ENCODE measurements at places on chromosomes 12 and 14.

DNA sequence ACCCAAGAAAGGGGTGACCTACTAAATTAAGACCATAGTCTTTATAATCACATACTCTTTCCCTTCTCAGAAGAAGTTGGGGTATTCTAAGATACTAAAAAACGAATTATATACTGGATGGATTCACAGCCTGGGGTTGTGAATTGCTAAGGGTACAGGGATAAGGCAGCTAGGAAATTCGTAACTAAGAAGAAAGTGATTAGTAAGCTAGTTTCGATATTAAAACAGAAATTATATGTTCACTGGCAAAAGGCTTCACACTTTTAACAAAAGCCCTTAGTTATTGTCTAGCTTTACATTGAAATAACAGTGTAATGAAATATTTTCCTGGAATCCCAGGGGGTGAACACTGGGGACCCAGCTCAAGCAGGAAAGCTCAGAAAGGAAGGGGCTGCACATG is 35.5 kb upstream of the DYRK2 start:
- no peak for DNase-seq

DNA sequence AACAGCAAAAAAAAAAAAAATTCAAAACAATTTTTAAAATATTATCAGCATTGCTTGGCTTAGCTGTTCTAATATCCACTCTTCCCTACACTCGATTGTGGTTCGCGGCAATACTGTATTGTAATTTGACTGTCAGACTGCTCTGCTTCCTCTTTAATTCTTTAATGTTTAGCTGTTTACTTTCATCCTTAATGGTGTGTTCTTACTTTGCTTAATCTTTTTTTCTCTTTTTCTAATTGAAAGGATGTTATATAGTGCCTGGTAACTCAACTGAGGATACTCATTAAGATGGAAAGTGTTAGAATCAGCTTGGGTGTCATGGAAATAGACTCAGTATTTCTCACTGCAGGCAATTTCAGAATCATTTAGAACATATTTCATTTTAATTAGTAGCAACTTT is 2.0 kb downstream of the ANO4 start:
- DNase-seq = no peak

- DNase-seq = no peak
These were observed 102.7 kb upstream of the DACT1 start for GRCh38 chr14:58535044-58535443.

DNA sequence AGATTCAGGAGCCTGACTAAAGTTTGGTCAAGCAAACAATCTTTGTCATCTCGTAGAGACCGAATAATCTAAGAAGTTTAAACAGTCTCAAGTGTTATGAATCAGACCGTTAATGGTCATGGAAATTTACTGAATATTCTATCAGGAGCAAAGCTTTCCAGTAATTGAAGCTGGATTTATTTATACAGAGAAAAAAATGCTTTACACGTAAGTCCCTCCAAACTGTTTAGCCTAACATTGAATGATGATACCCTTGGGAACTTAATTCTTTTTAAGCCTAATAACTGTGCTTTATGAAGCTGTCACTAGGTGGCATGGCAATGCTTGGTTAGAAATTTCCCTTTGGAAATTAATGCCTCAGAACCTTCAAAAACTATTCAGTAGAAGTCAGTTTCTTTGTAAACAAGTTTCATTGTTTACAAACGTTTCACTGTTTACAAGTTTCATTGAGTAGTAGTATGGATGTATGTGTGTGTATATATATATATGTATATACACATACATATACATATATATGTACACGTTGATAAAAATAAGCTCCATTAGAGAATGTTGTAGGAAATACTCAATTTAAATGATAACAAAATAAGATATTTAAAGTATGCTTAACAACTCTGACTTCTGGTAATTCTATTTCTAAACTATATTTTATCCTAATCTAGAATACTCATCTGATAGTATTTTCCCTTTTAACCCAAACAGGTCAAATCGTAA is 32.1 kb downstream of the DEPDC4 start:
- peak; percentile 60 for DNase-seq

GRCh38 chr14:100406505-100407131 is 83.5 kb downstream of the SLC25A47 start:
- DNase-seq = peak; percentile 70

DNA sequence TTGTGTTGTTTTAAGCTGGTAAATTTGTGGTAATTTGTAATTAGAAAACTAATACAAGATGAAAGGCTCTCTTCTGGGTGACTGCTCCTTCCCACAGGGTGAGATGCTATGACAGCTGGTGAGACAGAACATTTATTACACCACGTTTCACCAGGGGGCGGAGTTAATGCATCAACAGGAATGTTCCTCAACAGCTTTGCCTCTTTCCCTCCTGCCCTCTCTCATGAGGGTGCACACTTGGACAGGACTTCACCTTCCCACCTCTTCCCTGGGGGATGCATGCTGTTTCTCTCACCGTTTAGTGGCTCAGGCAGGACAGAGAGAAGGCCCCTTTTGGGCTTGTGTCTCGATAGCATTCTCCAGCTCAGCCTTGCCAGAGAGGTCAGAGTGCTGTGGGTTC is 13.4 kb upstream of the PPP1R1A start:
- DNase-seq = peak; percentile 35

GRCh38 chr12:124130691-124131591 is 157.9 kb downstream of the ZNF664 start:
- no peak for DNase-seq

GRCh38 chr14:61542848-61543790 is 152.2 kb upstream of the HIF1A start:
- no peak for DNase-seq

DNA sequence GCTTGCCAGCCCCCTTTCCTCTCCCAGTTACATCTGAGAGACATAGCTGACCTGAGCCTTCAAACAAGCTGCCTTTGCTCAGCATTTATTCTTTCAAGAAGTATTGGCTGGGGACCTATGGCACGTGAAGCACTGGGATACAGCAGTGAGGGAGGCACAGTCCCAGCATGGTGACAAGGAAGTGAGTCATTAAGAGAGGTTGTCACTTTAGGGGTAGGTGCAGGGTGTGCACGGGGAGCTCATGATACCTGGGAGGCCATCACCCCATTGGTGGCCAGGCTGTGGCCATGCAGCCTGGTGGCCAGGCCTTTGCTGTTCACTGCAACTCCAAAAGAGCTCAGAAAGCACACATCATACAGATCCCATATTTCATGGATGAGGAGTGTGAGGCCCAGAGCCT is 5.7 kb upstream of the KRT75 start:
- no peak for DNase-seq

GRCh38 chr12:74021937-74022336 is 515.7 kb upstream of the ATXN7L3B start:
- DNase-seq = peak; percentile 38

DNA sequence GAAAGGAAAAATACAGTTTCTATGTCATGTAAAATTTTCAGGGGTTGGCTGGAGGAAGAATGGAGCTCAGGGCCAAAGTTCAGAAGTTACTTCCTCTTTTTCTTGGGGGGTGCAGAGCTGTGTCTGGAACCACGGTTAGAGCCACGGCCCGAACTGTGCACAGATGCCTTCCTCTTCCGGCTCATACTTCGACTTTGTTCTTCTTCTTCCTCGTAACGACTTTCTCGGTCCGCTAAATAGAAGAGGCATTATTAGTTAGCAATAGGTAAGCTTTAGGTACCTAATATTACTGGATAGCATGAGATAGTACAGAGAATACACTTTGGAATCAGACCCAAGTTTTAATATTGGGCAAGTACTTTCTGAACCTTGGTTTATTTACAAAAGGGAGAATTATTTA is 31.2 kb downstream of the SUPT16H start:
- peak; percentile 82 for DNase-seq

GRCh38 chr14:98910061-98910460 is 361.9 kb downstream of the BCL11B start:
- no peak for DNase-seq

GRCh38 chr12:69401940-69402339 is 42.4 kb downstream of the YEATS4 start:
- DNase-seq = no peak

DNA sequence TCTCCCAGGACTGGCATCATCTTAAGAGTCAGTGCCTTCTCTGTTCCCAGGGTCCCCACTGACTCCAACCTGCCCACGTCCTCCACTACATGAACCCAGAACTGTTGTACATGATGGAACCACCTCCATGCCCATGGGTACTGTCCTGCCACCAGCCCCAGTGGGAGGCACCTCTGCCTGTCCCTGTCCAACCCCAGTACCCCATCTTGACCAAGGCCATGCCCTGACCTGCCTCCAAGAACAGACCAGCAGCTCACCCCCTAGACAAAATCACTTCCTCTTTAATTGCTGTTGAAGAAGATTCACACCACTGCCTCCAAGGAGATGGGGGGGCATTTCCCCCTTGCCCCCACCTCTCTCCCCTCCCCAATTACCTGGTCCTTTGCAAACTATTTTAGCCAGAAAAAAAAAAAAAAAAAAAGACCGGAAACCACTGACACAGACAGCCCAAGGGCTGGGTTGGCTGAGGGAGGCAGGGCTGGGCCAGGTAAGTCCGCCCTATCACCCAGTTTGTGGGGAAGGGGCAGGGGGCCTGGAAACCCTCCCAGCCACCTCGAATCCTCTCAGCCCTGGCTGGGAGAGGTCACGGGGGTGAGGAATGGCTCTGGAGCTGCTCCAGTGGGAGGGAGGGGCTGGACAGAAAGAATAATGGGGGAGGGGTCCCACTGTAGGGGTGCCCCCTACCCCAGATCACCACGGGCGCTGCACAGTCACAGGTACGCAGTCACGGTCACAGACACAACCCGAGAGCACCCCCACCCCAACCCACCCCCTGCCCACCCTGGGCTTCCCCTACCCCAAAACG is 13.4 kb downstream of the AGAP2 start:
- no peak for DNase-seq

DNA sequence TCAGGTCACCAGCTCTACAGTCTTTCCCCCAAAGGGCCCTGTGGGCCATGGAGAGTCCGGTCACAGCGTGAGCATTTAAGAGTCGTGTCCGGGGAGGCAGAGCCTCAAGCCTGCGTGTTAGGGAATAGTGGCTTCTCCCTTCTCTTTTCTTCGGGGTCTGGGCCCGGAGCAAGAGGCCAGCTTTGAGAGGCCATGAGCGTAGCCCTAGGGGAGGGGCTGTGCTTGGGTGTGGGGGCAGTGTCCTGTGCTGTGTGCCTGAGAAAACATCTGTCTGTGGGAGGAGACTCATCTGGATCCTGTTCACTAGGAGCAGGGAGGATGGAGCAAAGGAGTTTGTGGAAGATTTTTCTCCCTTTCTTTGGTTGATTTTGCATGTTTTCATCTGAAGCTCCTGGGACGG is 5.3 kb downstream of the LRP1-AS start:
- DNase-seq = no peak

DNA sequence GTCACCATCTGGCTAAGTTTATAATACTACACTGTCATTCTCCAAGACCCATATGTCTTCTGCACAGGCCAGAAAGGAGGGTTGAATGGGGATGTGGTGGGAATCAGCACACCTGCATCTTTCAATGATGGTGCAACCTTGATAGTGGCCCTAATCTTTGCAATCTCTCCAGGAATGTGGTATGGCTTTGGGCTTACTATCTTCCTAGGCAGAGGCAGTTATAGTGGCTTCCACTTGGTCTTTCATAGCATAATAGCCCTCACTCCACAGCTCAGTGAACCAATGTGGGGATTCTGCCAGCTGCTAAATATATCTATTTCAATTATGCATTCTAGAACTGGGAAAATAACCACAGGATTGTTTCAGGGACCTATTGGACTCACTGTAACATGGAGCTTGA is 61.8 kb upstream of the ATP2B1 start:
- no peak for DNase-seq

GRCh38 chr14:93115821-93116675 is at the start of gene ITPK1:
TSS of gene ITPK1 (minus strand) at chr14:93115925. CDS start at chr14:93115163, 762 bp downstream.
- peak; percentile 58 for DNase-seq

DNA sequence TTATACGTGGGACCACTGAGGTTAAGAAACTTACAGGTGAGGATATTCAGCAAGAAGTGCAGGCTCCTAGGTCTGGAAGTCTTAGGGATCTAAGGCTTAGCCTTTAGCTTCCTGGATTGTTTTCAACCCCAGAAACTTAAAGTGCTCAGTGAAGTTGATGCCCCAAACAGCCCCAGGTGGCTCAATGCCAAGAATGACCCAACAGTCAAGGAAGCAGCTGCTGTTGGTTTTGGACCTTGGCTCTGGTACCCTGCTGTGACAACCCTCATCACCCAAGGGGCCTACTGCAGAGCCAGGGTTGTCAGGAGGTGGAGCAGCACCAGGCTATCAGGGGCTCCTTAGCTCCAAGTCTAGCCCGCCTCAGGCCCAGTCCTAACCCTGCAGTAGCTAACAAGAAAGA is 36.8 kb downstream of the VDR start:
- DNase-seq = no peak

GRCh38 chr14:103281496-103282231 is 52.4 kb upstream of the EIF5 start:
- DNase-seq = peak; percentile 27

DNA sequence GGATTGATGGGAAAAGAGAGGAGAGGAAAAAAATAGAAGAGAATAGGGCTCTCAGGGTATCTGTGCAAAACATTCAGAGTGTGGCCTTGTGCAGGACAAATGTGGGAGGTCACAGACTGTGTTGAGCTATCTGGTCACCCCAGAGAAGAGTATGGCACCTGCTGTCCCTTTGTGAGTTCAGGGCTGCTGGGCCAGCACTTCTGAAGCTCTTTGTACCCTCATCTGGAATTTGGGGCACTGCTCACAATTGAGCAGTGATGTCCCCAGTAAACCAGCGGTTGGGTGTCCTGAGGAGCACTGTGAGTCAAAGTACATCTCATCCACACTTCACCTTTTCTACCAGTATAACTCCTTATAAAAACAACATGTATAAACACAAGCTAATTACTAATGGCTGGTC is 2.6 kb upstream of the KRT81 start:
- no peak for DNase-seq

- DNase-seq = no peak
These were observed 66.4 kb upstream of the BDKRB2 start for GRCh38 chr14:96138241-96138640.

GRCh38 chr14:79089576-79089975 is 919.4 kb downstream of the NRXN3 start:
- DNase-seq = no peak

DNA sequence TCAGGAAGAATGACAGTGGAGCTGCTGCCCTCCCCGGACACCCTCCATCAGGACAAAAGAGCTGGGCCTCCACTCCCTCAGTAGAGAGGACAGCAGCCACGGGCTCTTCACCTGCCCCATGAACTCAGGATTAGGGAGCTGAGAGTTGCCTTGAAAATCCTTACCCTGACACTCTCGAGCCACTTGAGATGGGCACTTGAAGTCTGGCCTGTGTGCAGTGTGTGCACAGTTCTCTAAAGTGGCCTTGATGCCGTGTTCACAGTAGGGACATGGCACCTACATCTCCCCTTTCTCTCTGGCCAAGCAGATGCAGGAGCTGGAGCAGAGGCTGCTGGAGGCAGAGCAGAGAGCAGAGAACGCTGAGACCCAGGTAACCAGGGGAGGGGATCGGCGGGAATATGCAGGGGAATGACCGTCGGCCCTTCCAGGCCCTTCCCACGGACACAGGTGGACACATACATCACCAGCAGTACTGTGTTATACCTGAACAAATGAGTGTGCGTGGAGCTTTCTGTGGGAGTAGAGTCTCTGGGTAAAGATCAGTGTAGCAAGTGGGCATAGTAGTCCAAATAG is 22.5 kb downstream of the PLEKHH1 start:
- no peak for DNase-seq
